ENCODE measurements at places on chromosomes 6 and 20.

- no peak for DNase-seq
Observed at GRCh38 chr6:54768494-54768893, 78.1 kb upstream of the FAM83B start.

DNA sequence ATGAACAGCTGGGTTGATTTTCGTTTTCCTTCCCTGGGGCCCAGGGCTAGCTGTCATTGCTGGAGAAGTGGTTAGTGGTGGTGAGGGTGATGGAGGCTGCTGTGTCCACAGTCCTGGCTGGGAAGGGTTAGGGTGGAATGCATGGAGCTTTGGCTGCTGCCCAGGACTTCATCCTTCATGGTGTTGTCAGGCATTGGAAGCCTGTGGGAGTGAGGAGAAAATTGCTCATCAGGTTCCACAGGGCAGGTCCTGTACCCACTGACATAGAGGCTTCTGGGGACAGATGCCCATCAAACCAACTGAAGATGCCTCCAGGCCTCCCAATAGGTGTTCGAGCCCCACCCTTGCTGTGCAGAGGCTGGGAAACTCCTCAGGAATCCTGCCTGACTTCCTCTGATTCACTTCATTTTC lies 262.4 kb upstream of the SUPT3H start:
- no peak for DNase-seq

DNA sequence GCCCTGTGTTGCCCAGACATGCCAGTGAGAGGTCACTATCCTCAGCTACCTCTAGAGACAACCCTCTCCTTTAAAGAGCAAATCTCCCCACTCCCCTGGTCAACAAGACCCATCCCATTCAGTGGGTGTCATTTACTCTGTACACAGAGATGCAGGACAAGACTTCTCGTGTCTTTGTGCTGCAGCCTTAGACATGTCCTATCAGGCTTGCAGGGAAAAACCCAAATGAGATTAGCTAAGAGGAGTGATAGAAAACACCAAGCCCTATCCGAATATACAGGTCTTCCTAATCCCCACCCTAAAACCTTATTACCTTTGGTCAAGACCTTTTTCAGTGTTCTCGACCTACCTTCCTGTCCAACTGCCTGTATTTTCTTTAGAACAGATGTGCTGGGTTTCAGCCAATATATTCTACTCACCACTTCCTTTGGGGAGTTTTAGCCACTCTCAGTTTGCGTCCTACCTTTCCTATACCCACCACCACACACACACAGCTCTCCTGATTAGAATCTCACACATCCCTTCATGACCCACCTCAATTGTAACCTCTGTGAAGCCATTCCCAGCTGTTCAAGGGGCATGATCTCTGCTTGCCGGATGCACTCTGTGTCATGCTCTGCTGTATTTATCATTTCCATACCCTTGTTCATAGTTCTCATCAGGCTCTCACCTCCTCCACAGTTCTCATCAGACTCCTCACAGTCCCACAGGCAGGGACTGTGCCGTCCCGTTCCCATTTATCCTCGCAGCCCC lies 39.7 kb downstream of the TRAM2 start:
- no peak for DNase-seq

DNA sequence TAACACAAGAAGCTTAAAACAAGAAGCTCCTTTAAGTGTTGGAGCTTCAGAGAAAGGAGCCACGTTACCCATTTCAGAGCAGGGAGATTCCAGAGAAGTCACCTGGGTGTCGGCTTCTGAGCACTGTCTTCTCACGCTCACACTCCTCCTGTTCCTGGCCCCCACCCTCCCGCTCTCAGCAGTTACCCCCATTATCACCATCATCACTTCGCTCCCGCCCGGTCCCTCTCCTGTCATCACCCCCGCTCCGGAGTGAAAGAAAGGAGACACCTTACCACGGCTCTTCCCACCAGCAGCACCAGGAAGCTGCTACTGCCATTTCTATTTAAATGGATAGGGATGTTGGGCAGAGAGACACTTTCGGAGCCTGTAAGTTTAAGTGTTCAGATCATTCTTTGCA lies 123.9 kb downstream of the GMPR start:
- no peak for DNase-seq

GRCh38 chr6:106966671-106967640 lies 7.6 kb downstream of the CD24 start:
- peak; percentile 18 for DNase-seq

- no peak for DNase-seq
Observed at GRCh38 chr6:12895721-12896120, 179.2 kb downstream of the PHACTR1 start.

GRCh38 chr6:157814883-157815282 lies 8.2 kb upstream of the SNX9 start:
- no peak for DNase-seq

DNA sequence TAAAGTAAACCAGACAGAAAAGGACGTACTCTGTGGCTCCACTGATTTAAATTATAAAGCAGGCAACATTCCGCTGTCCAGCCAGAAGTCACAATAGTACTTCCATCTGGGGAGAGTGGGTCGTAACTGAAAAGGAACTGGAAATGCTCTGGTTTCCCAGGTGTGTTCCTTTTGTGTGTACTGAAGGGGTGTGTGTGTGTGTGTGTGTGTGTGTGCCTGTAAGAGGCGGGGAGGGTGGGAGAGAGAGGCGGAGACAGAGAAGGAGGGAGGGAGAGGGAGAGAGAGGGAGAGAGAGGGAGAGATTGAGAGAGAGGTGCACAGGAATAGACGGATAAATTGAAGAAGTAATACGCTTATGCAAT lies 178.4 kb upstream of the ZNF184 start:
- DNase-seq, result no peak

GRCh38 chr6:54236984-54237383 lies 71.3 kb upstream of the TINAG start:
- no peak for DNase-seq

DNA sequence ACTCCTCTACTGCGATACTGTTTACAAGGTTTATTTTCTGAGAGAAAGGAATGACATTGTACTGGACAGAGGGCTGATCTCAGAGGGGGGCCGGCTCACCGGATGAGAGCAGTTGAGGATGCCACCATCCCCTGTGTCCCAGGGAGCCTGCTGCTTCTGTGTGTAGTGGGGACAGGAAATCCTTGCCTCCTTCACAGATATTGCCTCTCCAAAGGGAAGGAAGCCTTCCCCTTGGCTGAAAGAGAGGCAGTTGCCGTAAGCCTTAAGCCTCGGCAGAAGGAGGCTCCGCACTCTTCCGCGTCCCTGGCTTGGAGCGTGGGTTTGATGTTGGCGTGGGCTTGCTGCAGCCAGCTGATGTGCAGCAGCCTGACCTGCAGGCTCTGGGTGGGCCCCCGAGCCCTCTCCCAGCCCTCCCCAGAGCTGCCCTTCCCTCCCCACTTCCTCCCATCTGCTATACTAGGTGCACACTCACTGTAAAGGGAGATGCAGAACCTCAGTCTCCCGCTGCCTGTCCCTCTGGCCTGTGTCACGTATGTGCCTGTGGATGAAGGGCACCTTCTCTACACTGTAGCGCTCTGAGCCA lies 45.7 kb upstream of the RPS6KA2 start:
- DNase-seq, result no peak

DNA sequence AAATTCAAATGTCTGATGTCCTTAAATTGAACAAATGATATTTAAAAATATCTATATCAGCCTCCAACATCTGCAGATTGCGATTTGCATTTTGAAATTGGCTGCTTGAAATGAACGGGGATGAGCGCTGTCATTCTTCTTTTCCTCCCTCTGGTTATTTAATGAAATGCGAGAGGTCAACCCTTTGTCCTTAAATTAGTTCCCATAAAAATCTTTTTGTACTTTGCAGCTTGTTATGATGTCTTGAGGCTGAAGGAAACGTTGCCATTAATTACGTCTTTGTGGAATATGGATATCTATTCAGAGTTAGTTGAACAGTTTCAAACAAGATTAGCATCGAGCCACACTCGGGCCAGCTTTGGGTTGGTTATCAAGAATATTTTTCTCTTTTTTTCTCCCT lies 140.0 kb downstream of the LINC00237 start:
- no peak for DNase-seq

GRCh38 chr6:42937548-42938427 lies 8.5 kb downstream of the CNPY3 start:
- DNase-seq, result no peak

DNA sequence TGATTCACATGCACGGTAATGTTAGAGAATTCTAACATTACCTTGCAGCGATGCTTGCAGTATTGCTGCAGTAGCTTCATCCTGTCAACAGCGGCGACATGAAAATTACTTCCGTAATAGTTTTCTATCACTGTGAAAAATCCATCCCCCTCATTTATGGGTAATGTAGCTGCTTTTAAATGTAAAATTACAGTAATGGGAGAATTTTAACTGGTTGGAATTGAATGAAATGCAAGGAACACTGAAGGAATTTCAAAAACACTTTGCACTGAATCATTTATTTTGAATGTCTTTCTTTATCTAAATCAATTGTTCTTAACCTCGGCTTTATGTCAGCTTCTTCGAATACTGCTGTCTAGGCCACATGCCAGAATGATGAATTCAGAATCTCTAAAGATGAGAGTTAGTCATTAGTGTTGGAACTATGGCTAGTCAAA lies 102.4 kb upstream of the HIVEP1 start:
- DNase-seq, result no peak

DNA sequence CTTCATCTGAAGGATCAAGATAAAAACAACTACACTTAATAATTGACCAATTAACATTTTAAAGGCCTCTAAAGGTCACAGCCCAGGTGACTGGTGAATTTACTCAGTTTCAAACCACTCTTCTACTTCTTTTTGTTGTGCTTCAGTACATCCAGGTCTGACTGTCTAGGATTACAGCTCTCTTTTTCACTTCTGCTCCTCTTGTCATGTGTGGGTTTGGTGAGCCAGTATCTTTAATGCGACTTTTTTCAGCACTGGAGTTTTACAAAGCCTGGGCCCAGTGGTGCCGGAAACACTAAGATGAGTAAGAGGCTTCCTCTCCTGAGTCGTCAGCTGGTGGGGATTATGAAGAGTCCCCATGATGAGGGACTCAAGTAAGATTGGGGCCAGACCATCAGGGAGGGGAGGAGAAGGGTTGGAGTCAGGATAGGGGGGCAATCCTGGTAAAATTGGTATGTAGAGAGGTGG lies 27.0 kb downstream of the HECA start:
- no peak for DNase-seq

GRCh38 chr6:52538901-52539354 lies 37.9 kb downstream of the TRAM2 start:
- DNase-seq, result no peak

GRCh38 chr6:96889146-96889545 lies 8.5 kb downstream of the NDUFAF4 start:
- DNase-seq, result no peak

DNA sequence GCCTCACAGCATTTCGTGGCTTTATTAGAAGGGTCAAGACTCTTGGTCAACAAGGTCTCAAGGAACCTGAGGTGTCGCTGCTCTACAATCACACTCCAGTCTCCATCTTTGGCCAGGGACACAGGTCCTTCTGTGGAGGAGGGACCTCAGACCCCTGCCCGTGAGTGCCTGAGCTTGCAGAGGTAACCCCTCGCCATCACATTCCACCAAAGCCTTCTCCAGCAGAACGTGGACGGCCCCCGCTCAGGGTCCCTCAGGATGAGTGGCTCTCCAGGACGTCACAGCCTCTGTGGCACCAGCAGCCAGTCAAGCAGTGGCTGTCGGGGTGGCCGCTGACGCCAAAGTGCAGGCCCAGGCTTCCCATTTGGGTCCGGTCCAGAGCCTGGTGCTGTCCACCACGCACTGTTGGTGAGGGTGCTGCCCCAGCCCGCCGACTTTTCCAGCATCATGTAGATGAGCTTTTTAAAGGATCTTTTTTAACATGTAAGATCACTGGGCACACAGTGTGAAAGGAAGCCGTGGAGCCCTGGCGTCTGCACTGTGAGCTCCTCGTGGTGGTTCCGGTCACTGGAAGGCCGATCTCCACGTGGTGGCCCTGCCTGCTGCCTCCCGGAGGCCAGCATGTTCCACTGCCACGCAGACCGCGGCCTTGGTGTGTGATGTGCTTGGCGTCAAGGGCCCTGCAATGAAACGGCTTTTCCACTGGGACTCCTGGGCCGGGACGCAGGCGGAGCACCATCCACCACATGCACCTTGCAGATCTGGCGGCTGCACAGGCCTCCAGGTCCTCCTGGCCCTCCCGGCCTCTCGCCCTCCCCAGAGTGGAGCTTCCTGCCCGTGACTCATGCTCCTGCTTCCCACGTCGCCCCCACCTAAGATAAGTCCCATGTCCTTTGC lies 8.3 kb upstream of the KIF25 start:
- DNase-seq, result no peak

DNA sequence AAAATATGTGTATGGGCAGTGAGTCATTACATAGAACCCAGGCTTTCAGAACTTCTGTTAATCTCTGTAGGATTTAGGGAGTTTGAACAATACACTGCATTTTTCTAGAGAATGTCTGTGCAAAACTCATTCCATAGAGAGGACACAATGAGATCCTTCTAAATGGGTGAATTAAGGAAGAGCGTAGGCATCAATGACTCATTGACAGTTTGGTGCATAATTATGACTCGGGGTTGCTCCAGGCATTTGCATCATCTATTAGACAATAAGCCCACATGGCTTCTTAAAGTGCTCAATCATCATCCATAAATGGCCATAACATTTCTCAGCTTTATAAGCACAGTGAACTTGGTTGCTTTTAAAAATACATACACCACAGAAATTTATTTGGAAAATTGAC lies 625.5 kb downstream of the CDH26 start:
- no peak for DNase-seq

DNA sequence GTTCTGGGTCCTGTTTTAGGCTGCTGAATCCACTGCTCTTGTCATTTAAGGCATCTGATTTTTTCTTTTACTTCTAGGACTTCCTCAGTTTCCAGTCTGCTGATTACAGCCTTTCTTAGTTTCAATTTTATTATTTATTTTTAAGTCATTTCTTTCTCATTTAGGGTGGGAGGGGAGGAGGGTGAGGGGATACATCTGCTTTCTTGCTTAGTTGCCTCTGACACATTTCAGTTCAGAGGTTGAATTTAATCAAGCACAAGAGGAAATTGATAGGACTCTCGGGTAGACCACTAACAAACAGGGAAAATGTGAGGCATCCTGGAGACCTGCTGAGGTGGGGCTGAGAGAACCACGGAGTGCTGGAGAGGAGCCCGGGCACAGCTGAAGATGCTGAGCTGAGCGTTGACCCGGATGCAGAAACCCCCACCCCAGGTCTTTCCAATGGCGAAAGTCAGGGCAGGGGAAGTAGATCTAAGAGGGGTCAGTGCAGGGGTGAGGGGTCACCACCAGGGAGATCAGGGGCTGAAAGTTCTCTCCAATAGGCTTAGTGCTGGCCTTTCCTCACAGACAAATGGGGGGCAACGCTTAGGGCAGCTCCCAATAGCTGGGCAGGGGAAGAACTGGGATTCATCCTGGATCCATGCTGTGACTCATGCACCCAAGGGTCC lies 7.6 kb upstream of the TREML2 start:
- DNase-seq, result no peak

DNA sequence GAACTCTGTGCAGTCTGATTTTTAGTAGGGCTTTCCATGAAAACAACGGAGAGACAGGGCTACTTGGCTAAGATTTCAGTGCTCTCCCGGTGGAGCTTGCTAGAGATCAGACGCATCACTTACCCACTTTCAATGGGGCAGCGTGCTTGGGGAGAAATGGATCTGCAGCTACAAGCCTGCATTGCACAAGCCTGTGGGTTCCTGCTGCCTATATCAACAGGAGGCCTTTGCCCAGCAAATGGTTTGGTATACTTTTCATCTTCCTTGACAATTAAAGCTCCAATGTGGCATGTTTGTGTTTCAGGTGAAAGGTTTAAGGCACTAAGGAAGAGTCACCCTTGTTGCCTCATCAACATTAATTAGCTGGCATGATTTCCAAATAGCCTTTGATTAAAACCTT lies 136.0 kb upstream of the FOXQ1 start:
- DNase-seq, result no peak

Data from HT-29 (cell line).